ENCODE measurements at places on chromosomes 11 and 22.

GRCh38 chr11:27193434-27194225 lies 153.0 kb downstream of the BBOX1 start:
- no peak for DNase-seq

DNA sequence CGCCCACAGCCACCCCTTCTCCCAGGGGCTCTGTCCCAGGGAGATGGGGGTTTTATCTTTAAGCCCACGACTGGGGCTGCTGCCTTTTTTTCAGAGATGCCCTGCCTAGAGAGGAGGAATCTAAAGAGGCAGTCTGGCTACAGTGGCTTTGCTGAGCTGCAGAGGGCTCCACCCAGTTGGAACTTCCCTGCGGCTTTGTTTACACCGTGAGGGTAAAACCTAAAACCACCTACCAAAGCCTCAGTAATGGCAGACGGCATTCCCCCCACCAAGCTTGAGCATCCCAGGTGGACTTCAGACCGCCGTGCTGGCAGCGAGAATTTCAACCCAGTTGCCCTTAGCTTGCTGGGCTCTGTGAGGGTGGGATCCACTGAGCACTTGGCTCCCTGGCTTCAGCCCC lies 535.8 kb downstream of the NELL1 start:
- no peak for DNase-seq

DNA sequence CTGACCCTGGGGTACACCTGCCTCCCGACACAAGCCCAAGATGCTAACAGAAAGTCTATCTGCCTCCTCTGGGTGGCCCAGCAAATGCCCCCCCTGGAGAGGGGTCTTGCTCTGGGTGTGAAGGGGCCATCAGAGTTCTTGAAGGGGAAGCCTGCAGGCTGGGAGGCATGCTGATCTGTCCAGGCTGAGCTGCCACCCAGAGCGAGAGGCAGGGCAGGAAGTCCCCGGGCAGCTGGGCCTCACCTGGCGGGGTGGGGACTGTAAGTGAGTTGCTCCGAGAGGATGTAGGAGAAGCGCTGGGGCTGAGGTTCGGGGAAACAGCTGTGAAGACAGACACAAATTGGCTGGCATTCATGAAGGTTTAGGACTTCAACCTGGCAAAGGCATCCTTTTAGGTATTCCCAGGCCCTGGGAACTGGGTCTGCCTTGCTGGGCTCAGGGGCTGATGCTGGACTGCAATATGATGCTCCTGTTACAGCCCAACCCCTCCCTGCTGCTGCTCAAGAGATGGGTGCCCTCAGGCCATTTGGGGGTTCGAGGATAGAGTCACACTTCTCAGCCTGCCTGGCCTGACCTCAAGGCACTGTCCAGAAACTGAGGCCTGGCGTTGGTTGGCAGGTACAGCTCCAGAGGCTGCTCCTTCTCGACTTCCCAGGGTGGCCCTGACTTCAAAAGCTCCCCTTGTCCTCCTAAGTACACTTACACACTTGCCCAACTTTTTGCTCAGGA lies 60.2 kb upstream of the LYVE1 start:
- DNase-seq, result no peak

- no peak for DNase-seq
Measured at GRCh38 chr22:33781411-33781810, 138.9 kb downstream of the LARGE1 start.

- DNase-seq, result no peak
Measured at GRCh38 chr11:32573228-32573627, 10.4 kb upstream of the EIF3M start.

DNA sequence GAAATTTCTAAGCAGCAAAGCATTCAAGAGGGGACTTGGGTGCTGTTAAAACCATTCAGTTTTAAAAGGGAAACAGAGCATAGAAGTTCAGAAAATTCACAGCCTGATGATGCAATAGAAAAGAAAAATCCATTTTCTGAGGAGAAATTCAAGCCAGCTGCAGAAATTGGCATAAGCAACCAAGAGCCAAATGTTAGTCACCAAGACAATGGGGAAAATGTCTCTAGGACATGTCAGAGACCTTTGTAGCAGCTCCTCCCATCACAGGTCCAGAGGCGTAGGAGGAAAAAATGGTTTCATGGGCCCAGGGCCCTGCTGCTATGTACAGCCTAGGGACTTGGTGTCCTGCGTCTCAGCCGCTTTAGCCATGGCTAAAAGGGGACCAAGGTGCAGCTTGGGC lies 5.5 kb upstream of the IRAG1 start:
- DNase-seq, result no peak

DNA sequence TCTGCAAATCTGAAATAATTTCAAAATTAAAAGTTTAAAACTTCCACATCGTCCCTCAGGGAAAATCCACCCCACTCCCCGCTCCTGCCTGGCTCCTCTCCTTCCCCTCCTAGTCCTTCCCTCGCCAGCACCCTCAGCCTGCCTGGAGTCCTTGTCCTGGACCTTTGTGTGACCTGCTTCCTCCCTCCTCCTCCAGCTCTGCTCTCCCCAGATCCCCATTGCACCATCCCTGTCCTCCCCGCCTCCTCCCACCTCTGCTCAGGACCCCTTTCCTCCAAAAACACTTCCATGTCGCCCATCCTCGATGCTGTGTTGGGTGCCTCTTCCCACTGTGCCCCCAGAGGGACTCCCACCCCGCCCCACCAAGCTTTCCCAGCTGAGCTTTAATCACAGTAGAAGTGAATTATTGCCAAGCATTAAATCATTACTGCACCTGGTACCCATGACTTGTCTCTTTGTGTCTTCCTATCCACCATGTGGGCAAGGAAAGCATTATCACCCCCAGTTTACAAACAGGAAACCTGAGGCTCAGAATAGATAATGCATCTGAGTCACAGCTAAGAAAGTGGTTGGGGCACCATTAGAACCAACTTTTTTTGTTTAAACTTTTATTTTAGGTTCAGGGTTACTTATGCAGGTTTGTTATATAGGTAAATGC lies 2.4 kb upstream of the ZP1 start:
- no peak for DNase-seq

DNA sequence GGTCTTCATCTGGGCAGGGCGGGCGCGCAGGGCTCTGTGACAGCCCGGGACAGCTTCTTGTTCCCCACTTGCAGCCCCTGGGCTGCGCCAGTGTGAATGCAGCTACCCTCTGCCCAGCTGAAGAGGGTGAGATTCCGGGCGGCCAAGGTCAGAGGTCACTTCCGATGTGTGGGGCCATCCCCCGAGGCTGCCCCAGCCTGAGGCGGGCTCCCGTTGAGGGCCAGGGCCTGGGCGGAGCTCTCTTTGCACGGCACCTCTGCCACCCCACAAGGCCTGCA lies 23.9 kb downstream of the MOB2 start:
- no peak for DNase-seq

- peak; percentile 99 for DNase-seq
Measured at GRCh38 chr11:69296890-69297786, 3.2 kb downstream of the MYEOV start.

DNA sequence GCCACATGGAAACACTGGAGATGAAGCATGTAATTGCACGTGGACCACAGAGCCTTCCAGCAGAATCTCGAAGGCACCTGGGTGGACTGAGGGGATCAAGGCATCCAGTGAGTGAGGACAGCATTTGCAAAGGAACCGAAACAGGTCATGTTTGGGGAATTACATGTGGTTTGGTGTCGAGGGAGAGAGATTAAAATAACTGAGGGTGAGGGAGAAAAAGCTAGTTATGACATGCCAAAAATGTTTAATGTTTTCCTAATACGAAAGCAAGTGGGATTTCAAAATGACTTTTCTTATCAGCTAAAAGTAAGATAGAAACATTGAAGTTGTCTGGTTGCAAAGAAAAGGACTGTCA lies 157.1 kb downstream of the BLID start:
- no peak for DNase-seq

DNA sequence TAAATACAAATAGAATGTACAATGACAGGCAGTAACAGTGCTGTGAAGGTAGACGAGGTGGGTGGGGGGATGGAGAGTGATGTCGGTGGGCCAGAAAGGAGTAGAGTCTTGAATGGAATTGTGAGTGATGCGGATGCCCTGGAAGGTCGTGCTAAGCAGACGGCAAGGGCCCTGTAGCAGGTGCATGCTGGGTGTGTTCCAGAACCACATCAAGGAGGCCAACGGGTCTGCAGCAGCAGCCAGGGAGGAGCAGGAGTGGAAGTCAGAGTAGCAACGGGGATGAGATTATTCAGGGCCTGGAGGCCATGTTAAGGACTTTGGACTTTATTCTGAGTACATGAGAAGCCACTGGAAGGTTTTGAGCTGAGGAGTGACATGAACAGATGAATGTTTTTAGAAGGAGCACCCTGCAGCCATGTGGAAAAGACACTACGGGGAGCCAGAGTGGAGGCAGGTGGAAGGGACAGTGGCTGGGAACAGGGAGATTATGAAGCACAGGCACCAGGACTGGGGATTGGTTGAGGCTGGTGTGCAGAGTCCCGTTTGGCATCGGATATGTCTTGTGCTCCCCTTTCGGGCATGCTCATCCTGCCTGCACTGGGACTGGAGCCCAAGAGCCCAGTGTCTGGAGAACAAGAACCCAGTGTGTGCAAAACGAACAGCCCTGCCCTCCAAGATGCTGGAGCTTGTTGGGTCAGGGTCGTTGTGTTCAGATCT lies 74.1 kb downstream of the COMMD9 start:
- DNase-seq, result no peak

DNA sequence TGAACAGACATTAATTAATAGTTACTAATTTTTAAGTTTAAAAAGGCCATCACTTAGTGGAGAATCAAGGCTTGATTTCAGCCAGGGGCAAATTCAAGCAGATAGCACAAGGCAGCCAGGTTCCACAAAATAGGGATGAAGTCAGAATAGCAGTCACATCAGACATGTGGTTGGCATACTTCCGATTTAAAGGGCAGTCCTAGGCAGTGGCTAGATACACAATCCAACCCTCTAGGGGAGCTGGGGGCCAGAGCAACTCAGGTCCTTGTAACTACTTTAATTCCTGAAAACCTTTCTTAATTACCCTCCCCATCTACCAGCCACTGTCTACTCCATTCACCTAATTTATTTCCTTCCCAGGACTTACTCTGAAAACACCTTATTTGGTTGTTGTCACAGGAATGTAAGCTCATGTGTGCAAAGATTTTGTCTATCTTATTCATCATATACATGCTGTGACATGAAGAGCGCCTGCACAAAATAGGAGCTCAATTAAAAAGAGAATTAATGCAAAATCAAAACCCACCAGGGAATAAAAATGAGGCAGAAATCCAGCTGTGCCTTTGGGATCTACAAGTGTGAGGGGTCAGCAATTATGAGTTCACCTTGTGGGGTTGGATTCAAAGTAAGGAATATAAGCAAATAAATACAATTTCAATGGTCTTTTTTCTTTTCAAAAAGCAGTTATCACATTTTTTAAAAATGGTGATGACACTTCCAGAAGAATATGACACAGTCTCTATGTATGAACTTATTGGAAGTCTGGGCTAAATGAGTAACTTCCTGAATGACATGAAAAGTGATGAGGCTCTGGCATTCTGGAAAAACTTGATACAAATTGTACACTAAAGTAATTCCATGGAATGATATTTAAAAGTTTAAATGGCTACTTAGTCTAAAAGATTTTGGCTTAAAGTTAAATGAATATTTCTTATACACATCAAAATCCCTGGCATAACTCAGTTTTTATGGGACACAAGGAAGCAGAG lies 53.8 kb downstream of the COPB1 start:
- no peak for DNase-seq

GRCh38 chr11:7906481-7906880 lies 24.6 kb downstream of the OR10A6 start:
- no peak for DNase-seq

DNA sequence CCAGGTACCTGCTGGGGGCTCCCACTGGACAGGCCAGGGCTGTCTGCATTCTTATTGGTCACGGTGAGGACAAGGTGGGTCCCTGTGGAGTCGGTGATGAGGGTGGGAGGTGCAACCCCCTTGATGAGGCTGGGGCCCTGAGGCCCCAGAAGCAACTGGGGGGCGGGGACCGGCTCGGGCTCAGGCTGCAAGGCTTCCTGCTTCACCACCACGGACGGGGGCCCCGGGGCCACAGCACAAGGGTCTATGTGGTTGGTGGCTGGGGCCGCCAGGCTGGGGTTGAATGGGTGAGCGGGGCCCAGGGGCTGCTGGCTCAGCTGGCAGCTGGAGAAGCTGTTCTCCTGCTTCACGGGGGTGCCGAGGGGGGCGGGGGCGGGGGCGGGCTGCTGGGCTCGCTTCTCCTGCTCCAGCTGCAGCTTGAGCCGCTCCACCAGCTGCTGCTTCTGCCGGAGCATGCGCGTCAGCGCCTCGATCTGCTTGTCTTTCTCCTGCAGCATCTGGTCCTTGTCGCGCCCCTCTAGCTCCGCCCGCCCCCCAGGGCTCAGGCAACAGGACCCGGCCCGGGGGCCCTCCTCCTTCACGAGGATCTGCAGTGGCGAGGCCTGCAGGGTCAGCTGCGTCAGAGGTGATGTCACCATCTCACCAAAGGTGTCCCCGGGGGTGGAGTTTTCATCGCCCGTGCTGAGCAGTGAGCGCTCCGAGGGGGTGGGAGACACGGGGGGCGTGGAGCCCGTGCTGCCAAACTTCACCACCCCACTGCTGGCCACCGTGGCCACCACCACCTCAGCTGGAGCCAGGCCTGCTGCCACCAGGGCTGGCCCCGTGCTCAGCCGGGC lies 48.2 kb downstream of the SGSM3 start:
- DNase-seq, result no peak

- no peak for DNase-seq
Measured at GRCh38 chr22:43749473-43749872, 62.6 kb downstream of the EFCAB6 start.

- DNase-seq, result no peak
Measured at GRCh38 chr11:8374716-8375115, 111.0 kb upstream of the LMO1 start.

GRCh38 chr22:18970176-18970947 lies 34.3 kb upstream of the PRODH start:
- peak; percentile 26 for DNase-seq

- DNase-seq, result no peak
Measured at GRCh38 chr11:94128291-94128745, 323 bp upstream of the PANX1 start.

GRCh38 chr22:39301926-39302325 lies 17.5 kb downstream of the RPL3 start:
- no peak for DNase-seq

- DNase-seq, result no peak
Measured at GRCh38 chr11:78649361-78650215, 74.9 kb upstream of the NARS2 start.

DNA sequence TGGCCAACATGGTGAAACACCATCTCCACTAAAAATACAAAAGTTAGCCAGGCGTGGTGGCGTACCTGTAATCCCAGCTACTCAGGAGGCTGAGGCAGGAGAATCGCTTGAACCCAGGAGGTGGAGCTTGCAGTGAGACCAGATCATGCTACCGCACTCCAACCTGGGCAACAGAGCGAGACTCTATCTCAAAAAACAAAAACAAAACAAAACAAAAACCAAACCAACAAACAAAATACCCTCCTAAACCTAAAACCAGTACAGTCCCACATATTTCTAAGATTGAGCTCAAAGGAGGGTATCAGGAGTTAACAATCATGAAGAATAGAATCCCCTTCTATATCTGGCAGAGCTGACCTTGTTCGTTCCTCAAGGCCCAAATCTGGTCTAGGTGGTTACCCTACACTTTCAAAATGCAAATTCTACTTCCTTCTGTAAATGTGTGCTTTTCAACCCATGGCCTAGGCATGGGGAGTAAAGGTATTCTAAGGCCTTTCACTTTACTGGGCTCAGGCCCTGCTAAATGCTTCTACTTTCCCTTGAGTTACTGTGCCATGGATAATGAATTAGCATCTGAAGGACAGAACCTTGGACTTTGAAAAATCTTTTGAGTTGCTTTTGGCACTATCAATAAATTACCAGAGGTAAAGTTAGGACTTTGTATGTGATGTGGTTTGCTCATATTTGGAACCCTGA lies 10.4 kb upstream of the PPP2R1B start:
- DNase-seq, result no peak
